ENCODE measurements at places on chromosomes 6 and 20.

DNA sequence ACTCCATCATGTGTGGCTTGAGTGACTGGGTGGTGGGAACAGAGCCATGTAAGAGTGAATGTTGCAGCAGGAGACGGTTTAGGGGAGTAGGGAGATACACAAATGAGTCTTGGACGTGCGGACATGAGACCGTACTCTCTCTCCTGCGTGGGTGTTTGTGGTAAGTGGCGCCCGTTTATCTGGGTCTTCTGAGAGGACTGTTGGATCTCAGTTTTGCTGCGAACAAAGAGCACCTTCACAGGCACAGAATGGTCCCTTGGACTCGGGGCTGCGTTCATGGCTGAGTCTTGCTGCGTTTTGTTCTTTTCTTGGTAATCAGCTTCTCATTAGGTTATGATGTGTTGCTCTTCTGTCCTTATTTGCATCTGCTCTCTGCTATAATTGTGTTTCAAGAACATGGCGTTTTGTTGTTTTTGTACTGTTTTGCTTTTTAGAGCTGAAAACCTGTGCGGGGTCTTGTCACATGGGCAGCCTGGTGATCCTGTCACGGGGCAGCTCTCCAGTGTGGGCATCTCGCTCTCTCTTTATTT lies 28.5 kb downstream of the STK35 start:
- DNase-seq, result no peak

GRCh38 chr20:54140927-54141566 lies 32.7 kb downstream of the CYP24A1 start:
- DNase-seq, result peak; percentile 77

- DNase-seq, result no peak
Observed at GRCh38 chr6:157517601-157518359, 136.8 kb downstream of the ZDHHC14 start.

- DNase-seq, result no peak
Observed at GRCh38 chr6:6859722-6860121, 248.0 kb upstream of the RREB1 start.

DNA sequence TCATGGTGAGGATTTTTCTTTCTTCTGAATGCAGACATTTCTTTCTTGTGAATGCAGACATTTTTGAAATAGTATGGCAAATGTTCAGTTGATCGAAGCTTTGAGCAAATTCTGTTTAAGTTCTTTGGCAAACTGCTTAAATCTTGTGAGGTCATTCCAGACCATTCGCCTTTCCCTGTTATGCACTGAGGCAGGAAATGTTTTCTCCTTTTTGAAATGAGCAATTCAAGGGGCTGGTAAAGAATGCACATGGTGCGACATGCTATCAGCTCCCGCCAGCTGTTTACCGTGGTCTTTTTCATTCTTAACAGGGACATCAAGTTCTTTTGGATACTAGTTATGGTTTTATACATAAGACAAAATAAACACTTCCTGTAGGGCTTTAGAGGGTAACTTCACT lies 112.0 kb upstream of the CCN2 start:
- DNase-seq, result peak; percentile 37

GRCh38 chr20:23122796-23123655 lies 36.9 kb upstream of the CD93 start:
- DNase-seq, result no peak

DNA sequence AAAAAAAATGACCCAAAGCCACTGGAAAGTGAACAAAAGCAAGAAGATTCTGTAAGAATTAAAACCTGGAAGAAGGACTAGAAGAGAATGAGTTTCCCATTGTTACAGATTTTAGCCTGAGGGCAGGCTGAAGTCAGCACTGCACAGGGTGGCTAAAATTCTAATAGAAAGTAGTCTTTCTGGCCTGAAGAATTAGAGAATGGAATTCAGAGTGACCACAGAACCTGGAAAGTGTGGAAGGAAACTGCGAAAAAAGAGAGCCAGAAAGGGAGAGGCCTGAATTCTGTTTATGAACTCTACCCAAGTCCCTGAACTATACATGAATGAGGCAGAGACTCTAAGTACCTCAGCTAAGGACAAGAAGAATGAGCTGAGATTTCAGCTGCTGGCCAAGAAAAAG lies 38.9 kb upstream of the FILIP1 start:
- DNase-seq, result peak; percentile 65

GRCh38 chr6:130966344-130966980 lies 96.6 kb downstream of the EPB41L2 start:
- DNase-seq, result no peak

- no peak for DNase-seq
Observed at GRCh38 chr6:25035174-25035511, 99.4 kb upstream of the RIPOR2 start.

DNA sequence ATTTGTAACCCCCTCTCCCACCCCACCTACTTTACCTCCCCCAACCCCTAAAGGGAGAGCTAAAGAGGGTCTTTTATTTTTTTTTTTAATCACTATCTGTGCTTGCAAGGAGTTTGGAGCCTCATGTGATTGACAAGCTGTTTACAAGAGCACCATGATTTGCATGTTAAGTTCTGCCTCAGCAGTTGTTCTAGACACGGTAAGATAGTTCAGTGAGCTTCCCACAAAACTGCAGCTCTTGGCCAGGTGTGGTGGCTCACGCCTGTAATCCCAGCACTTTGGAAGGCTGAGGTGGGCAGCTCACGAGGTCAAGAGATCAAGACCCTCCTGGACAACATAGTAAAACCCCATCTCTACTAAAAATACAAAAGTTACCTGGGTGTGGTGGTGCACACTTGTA lies 5.0 kb upstream of the PXDC1 start:
- DNase-seq, result no peak

- peak; percentile 74 for DNase-seq
Observed at GRCh38 chr6:44855562-44856411, 468.3 kb downstream of the CDC5L start.

DNA sequence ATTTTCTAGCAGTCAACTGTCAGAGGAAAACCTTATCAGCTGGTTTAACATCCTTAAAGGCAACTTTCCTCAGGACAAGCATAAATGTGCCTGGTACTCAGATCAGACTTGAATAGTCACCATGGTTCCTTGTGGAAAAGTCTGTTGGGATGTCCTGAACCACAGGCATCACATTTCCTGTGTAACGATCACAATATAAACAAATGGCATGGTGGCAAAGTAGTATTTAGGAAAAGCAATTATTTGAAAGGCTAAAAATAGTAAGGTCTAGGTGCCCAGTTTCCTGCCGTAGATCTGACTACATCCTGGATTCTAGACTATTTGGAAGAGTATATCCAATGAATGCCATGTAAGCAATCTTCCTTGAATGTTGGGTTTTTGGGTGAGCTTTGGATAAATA lies 271.9 kb upstream of the AGPAT4 start:
- DNase-seq, result no peak

DNA sequence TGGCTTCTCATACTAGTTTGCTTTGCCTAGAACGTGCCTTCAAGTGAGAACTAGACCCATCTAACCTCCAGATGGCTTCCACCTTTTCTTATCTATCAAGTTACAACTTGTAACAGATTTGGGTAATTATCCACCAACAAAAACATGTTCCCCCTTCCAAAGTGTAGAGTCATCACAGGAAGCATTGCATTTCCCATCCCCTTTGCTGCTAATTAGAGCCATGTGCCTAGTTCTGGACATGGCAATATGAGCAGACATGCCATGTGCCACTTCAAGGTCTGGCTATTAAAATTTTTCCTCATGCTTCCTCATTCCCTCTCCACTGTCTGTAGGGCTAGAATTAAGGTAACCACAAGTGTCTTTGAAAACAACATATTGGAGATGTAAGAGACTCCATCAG lies 814.4 kb downstream of the TENT5A start:
- no peak for DNase-seq

DNA sequence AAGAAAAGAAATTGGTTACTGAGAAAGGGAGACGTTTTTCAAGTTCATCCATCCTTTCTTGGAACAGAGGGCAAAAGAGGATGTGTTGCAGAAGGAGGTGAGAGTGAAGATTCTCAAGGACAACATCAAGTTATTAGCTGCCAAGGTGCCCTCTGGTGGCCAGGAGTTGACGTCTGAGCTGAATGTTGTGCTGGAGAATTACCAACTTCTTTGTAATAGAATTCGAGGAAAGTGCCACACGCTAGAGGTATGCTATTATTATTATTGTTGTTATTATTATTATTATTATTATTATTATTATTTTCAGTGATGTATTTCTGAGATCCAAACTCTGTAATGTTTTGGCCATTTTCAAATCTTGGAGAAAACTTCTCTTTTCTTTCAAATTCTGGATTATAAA lies 197.0 kb downstream of the UTRN start:
- peak; percentile 92 for DNase-seq

GRCh38 chr6:166173281-166173951 lies 5.8 kb upstream of the TBXT start:
- DNase-seq, result no peak

GRCh38 chr6:37126493-37126958 lies 43.4 kb upstream of the PIM1 start:
- no peak for DNase-seq

GRCh38 chr6:154247119-154247861 lies 109.3 kb downstream of the IPCEF1 start:
- DNase-seq, result no peak

GRCh38 chr6:70171236-70171635 lies 131.6 kb downstream of the COL9A1 start:
- DNase-seq, result no peak

- no peak for DNase-seq
Observed at GRCh38 chr20:44198872-44199271, 11.7 kb downstream of the OSER1 start.

- peak; percentile 20 for DNase-seq
Observed at GRCh38 chr20:45985573-45985972, 13.6 kb upstream of the ZNF335 start.

DNA sequence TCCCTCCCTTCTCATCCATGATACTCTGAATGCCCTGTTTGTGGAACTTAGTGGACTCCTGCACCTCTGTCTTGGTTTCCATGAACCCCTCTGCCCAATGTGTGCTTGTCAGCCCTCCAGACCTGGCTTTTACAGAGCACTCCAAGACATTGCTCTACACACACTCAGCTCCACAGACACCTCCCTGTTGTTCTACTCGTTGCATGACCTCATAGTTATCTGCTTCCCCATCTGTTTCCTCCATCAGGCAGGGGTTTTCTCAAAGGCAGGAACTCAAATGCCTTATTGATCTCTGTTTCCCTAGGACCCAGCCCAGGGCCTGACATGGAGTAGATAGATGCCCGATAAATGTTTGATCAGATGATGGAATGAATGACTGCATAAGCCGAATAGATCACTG lies 13.3 kb downstream of the PLCG1 start:
- peak; percentile 29 for DNase-seq

- DNase-seq, result peak; percentile 12
Observed at GRCh38 chr6:34679552-34680253, 16.9 kb downstream of the ILRUN start.

DNA sequence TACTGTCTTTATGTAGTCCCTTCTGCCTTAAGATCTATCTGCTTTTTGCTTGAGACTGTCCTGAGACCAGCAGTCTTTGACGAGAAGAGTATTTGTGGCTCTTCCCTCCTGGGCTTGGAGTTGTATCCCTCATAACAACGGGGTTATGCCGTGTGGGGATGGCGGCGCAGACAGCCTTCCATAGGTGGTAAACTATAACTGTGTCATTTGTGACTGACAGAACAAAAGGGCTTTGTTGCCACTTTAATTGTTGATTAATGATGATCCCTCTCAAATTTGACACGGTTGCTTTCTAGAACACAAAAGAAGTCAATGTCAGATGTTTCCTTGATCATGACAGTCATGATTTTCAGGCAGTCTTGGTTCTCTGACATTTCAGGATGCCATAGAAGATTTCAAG lies 196.6 kb downstream of the JARID2 start:
- DNase-seq, result no peak

DNA sequence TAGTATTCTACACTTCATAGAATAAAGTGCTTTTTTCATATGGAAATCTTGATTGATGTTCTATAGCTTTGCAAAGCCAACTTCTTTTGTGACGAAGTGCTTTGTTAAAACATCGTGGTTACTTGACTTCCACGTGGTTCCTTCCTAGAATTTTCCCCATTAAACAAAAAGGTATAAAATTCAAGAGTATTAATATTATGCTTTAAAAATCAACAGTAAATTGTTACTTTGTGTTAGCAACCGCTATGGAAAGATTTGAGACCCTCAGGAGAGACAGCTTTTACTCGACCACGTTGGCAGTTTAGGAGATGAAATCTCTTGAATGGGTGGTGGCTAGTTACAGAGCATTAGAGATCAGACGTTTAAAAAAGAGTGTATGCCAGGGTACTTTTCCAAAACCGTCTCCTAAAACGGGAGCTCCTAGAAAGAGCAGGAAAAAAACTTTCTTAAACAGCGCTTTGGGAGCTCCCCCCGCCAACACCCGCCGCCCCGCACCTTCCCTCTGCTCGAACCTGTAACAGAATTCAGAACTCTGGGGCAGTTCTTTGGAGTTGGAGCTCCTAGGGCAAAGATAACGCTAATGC lies 920 bp downstream of the GJA1 start:
- peak; percentile 40 for DNase-seq

DNA sequence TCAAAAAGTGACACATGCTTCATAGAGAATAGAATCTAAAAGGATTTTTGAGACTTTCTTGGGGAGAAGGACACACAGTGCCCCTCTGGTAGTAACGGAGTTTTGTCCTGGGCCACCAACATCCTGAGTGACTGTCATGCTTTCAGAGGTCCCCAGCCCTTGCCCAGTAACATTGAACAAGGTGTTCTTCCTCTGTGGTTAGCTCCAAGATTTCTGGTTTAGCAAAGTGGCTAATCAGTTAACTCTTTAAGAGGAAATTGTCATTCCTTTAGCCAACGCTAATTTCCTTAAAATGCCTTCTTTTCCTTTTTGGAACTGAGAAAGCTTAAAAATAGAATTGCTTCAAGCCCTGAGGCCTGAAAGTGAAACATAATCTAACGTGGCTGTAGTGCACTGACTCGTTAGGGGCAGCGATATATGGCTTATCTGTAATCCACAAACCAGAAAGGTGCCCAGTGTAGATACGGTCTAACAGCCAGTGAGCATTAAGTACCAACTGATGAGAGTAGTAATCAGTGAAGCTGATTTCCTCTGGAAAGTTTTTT lies 7.8 kb downstream of the E2F3 start:
- DNase-seq, result no peak

GRCh38 chr20:25477014-25477882 lies 69.8 kb downstream of the GINS1 start:
- DNase-seq, result no peak

DNA sequence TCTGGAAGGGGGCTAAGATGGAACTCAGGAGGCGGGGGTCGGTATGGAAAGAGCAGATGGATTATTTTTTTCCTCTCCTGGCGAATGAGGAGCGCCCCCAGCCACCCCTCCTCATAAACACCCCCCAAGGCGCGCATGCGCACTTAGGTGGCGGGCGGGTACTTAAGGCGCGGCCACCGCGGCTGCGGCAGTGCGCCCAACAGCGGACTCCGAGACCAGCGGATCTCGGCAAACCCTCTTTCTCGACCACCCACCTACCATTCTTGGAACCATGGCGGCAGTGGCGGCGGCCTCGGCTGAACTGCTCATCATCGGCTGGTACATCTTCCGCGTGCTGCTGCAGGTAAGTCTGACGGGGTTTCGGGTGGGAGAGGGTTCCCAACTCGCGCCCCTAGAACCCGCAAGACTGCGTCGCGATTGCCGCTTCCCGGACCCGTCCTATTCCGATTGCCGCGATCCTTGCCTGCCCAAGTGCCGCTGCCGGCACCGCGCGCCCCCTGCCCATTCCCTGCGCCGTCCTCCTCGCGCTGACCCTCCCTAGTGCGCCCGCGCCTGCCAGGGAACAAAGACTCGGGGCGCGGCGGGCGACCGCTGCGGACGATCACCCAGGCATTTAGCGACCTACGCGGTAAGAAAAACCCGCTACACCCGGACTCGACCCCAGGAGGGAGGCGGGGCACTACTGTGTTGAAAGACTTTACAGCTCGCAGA lies at the start of gene NNAT:
Gene NNAT (plus strand): TSS at position 190 of the 711 bp plus-strand sequence. CDS start 82 bp downstream, at position 272.
- DNase-seq, result no peak

GRCh38 chr6:2344319-2344905 lies 99.0 kb upstream of the GMDS start:
- DNase-seq, result no peak

Data from GM23248 (cell line).